Suprapubic skin (tissue), 4 donors: ENCODE measurements at places on chromosomes 11 and 22.

- peak; percentile 11 for DNase-seq
These were observed 555.0 kb downstream of the BRD1 start for GRCh38 chr22:49272546-49273125.

GRCh38 chr11:133824593-133824992, 20.7 kb downstream of the SPATA19 start:
- DNase-seq, result no peak

GRCh38 chr22:39725351-39726035, 154.9 kb downstream of the CACNA1I start:
- DNase-seq, result peak; percentile 43

GRCh38 chr22:49632199-49633009, 195.3 kb downstream of the BRD1 start:
- DNase-seq, result no peak

DNA sequence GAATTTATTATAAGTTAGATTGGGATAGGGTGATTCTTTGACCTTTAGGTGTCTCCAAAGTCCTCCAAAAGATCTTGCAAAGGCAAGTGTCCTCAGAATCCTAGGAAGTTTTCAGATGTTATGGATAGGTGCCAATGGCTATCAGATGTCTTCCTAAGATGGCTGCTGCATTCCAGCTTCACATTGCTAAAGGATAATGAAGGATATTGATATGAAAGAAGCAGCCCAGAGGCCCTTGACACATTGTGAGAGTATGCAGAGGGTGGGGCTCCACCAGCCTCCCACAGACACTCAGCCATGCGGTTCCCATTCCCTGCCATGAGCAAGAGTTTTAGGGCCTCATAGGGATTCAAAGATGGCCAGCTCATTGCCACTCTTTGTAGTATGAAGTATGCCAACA, 22.3 kb upstream of the GLYATL2 start:
- no peak for DNase-seq

DNA sequence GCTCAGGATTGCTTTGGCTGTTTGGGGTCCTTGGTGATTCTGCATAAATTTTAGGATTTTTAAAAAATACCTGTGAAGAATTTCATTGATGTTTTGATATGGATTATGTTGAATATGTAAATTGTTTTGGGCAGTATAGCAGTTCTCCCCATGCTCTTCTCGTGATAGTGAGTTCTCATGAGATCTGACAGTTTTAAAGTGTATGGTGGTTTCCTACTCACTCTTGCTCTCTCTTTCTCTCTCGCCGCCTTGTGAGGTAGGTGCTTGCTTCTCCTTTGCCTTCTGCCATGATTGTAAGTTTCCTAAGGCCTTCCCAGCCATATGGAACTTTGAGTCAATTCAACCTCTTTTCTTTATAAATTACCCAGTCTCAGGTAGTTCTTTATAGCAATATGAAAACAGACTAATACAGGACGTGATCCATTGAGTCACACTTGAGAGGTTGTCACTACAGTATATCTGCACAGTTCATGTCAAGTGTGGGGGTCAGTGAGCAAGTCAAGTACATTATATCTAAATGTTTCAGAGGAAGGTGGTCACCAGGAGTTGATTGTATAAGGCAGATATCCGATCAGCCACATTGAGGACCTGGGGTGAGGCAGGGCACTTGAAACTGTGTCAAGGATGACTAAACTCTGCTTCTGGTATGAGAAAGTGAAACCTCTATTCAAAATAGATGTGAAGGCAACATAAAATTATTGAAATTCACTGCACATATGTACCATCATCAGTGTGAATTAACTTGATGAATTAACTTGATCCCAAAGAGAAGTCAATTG, 70.7 kb upstream of the CCDC179 start:
- no peak for DNase-seq

- peak; percentile 52 for DNase-seq
These were observed 438.0 kb downstream of the TBC1D22A start for GRCh38 chr22:47200273-47201051.
